ENCODE measurements at places on chromosomes 3 and 15. TPM values are rescaled to one million over a fixed set of nuclear protein-coding genes. Genes with fewer than 3 reads are reported as not detected.

DNA sequence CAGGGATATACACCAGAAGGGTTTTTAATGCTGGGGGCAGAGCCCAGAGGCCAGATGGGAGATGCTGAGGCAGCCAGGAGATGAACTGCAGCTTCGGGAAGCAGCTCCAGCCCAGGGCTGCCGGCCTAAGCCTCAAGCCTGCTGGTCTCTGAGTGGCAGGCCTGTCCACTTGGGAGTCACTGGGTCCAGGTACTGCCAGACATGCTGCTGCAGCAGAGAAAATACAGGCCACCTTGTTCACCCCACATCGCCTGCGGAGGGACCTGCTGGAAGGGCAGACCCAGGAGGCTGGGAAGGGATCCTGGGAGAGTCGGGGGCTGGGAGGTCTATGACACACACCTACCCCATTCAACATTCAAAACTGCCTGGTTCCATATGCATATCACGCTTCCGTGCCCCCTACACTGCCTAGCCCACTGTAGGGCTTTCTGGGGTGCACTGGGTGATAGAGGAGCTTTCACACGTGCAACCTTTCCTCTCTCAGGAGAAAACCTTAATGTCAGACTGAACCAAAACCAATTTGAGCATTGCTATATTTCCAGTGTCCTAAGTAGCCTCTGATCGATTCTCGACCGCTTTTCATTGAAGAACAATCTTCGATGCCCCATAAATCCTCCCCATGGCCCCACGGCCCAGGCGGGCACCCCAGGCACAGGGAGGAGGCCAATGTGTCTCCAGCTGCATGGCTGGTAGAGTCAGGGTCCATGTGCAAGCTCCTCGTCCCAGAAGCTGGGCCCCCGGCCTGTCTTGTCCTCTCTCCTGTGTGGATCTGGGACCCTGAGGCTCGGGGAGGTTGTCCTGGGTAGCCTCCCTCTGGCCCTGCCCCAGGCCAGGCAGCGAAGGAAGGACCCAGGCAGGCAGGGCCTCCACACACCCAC lies 147.4 kb downstream of the ATP10A start:
- DNase-seq, result no peak

- no peak for DNase-seq
Measured at GRCh38 chr3:160837394-160837980, 81.5 kb downstream of the PPM1L start.

DNA sequence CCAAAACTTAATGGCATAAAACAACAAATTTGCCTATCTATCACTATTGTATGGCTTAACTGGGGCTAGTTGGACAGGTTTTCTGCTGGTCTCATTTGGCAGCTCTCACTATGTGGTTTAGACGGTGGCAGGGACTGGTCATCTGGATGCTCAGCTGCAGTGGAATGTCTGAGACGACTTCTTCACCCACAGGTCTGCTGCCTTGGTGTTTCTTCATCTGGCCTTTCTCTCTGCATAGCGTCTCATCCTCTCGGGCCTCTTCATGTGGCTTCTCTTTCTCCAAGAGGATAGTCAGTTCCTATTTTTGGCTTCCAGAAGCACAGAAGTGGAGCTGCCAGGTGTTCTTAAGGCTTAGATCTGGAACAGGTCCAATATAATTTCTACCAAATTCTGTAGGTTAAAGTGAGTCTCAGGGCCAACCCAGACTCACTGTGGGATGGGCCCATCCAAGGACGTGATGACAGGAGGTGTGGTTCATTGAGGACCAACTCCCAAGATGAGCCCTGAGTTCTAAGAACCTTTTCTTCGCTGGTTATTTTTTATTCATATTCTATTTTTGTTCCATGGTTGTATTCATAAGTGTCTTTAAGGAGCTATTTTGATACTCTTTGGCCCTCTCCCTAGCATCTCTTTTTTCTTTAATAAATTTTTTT lies 18.6 kb downstream of the UBE2Q2 start:
- no peak for DNase-seq

The CLRN1 gene
- not detected for total RNA-seq

GRCh38 chr3:77039606-77040171 lies at the start of gene ROBO2:
TSS of gene ROBO2 (plus strand) at chr3:77040099. CDS start at chr3:77040786, 687 bp downstream.
- DNase-seq, result no peak

DNA sequence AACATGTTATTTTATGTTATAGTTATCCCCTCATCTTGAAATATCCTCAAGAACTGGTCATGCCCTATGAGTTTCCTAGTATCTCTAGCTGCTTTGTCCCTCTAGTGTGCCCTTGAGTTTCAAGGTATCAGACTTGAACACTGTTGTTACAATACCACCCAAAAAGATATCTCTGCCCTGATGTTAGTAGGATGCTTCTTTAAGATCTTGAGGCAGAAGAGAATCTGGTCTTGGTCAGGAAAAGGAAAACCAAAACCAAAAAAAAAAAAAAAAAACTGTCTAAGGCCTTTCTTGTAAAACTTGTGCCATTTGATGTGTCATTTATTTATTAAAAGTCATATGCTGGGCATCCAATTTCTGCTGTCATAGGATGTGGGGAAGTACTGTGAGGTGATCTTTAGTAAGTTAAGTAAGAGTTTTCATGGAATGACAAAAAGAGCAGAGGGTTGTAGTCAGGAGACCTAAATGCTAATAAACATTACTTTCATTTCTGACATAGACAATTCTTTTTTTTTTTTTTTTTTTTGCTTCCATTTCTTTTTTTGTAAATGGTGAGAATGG lies 229.7 kb downstream of the NECTIN3 start:
- DNase-seq, result no peak

- DNase-seq, result no peak
Measured at GRCh38 chr15:33473005-33473404, 162.2 kb downstream of the RYR3 start.

GRCh38 chr3:46710229-46710628 lies 7.4 kb downstream of the PRSS50 start:
- DNase-seq, result no peak

The GATA2 gene
- total RNA-seq, result 28.2 TPM

The TIPIN gene
- 3.6 TPM for total RNA-seq

- no peak for DNase-seq
Measured at GRCh38 chr3:146539315-146539714, 5.1 kb downstream of the PLSCR1 start.

DNA sequence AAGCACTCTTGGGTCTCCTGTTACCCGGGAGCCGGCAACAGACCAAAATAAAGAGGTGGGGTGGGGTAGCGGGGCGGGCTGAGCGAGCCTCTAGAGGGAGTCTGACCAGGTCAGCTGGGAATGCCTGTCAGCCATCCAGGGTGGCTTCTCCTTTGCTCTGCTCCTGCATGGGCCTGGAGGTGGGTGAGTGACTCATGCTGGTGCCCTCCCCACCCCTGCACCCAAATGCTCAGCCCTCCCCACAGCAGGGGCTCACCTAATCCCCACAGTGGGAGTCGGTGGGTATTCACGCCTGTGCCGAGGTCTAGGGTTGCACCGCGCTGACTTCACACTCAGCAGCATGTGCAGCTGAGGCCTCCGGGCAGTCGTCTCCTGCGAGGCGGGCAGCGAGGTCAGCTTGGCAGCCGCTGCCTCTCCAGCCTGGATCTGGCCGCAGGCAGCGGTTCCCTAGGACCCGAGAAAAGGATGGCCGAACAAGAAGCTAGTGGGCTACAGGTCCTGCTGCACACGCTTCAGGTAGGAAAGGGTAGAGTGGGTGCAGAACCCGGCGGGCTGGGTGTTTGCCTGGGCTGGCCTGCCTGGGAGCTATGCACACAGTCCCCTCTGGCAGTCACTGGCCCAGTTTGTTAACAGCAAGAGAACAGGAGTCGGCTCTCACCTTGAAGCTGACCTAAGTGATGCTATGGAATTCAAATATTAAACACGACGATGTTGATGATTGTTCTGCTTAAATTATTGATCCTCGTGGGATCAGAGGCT lies at the start of gene AGBL1:
Gene AGBL1, plus strand, starts transcription at position 364 of the 759 bp plus-strand sequence.
- no peak for DNase-seq

The EOMES gene
- total RNA-seq, result not detected

The CA12 gene
- total RNA-seq, result 4.9 TPM

All from glomerular endothelial cell (primary cell).